Gastrocnemius medialis (tissue), 4 donors: ENCODE measurements at places on chromosomes 6 and 20. TPM values are rescaled to one million over a fixed set of nuclear protein-coding genes. Genes with fewer than 3 reads are reported as not detected.

MICB gene
- 0.41 TPM for total RNA-seq

REM1 gene
- 1.1 TPM for total RNA-seq

PSORS1C2 gene
- total RNA-seq = not detected

CST1 gene
- not detected for total RNA-seq

BACH2 gene
- total RNA-seq = 11.0 TPM

MOXD1 gene
- total RNA-seq = 0.66 TPM

SYNDIG1 gene
- 0.66 TPM for total RNA-seq

RIMS4 gene
- 0.41 TPM for total RNA-seq

LY6G6C gene
- not detected for total RNA-seq

GNMT gene
- total RNA-seq = 0.61 TPM

DYNLT2 gene
- 1.1 TPM for total RNA-seq

FAM209B gene
- total RNA-seq = not detected

MACROD2 gene
- total RNA-seq = 2.5 TPM

PHACTR3 gene
- total RNA-seq = not detected

FGD2 gene
- total RNA-seq = 0.39 TPM

TOX2 gene
- total RNA-seq = not detected

FAM83B gene
- 0.26 TPM for total RNA-seq

FKBP1C gene
- total RNA-seq = not detected

C6orf15 gene
- total RNA-seq = not detected

SSTR4 gene
- total RNA-seq = not detected

EDN3 gene
- 1.0 TPM for total RNA-seq

FHL5 gene
- total RNA-seq = 24.8 TPM

UST gene
- 2.6 TPM for total RNA-seq

CALHM5 gene
- 0.56 TPM for total RNA-seq

SEMG1 gene
- not detected for total RNA-seq

TRAPPC3L gene
- not detected for total RNA-seq

FAXC gene
- total RNA-seq = 0.20 TPM
